ENCODE measurements at places on chromosomes 3 and 15. TPM values are rescaled to one million over a fixed set of nuclear protein-coding genes. Genes with fewer than 3 reads are reported as not detected.

Gene ANKRD34C
- total RNA-seq: not detected

Gene ATP2B2
- total RNA-seq: not detected

Gene NSMCE3
- total RNA-seq: 11.5 TPM

Gene SLC28A1
- total RNA-seq: not detected

Gene EFCC1
- 0.26 TPM for total RNA-seq

Gene THUMPD3
- total RNA-seq: 56.0 TPM

Gene SERPINI2
- not detected for total RNA-seq

Gene PODXL2
- 1.4 TPM for total RNA-seq

Gene EFHB
- 1.8 TPM for total RNA-seq

Gene BHLHE40
- total RNA-seq: 303 TPM

Gene LTF
- total RNA-seq: not detected

Gene SLC49A4
- 3.5 TPM for total RNA-seq

Gene TRPM1
- not detected for total RNA-seq

Gene LRRC34
- 6.3 TPM for total RNA-seq

Gene MINDY4B
- not detected for total RNA-seq

Gene GOLGA8Q
- 1.1 TPM for total RNA-seq

Gene C3orf49
- not detected for total RNA-seq

Gene DAZL
- total RNA-seq: not detected

Gene ROPN1B
- not detected for total RNA-seq

Gene FOXB1
- total RNA-seq: 6.0 TPM

Gene TYRO3
- 2.2 TPM for total RNA-seq

Gene GP5
- 1.9 TPM for total RNA-seq

Gene HAPLN3
- total RNA-seq: 114 TPM

Gene VEPH1
- total RNA-seq: not detected

Gene LCTL
- not detected for total RNA-seq

Gene PROK2
- 0.24 TPM for total RNA-seq

Gene PIF1
- 33.3 TPM for total RNA-seq

Gene XCR1
- not detected for total RNA-seq

Gene SMCO1
- total RNA-seq: not detected
